ENCODE measurements at places on chromosomes 12 and 14.

DNA sequence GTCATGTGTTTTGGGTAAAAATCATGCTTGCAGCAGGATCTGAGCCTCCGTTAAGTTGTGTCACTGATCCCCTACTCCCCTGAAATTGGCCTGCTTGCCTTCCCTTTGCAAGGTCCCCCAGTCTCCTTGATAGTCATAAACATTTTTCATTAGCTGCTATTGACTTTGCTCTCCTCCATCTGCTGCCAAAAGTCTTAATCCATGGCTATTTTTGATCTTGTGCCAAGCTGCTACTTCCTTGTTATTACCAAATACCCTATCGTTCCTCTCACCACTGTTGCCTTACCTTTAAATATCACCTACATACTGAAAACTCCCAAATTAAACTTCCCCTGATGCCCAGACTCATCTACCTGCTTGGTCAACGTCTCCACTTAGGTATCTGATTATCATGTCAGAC lies 148.3 kb downstream of the PHLDA1 start:
- no peak for DNase-seq

GRCh38 chr14:66322564-66322963 lies 163.6 kb upstream of the CCDC196 start:
- DNase-seq = no peak

- DNase-seq = no peak
Observed at GRCh38 chr12:65566751-65567150, 257.5 kb upstream of the HMGA2 start.

DNA sequence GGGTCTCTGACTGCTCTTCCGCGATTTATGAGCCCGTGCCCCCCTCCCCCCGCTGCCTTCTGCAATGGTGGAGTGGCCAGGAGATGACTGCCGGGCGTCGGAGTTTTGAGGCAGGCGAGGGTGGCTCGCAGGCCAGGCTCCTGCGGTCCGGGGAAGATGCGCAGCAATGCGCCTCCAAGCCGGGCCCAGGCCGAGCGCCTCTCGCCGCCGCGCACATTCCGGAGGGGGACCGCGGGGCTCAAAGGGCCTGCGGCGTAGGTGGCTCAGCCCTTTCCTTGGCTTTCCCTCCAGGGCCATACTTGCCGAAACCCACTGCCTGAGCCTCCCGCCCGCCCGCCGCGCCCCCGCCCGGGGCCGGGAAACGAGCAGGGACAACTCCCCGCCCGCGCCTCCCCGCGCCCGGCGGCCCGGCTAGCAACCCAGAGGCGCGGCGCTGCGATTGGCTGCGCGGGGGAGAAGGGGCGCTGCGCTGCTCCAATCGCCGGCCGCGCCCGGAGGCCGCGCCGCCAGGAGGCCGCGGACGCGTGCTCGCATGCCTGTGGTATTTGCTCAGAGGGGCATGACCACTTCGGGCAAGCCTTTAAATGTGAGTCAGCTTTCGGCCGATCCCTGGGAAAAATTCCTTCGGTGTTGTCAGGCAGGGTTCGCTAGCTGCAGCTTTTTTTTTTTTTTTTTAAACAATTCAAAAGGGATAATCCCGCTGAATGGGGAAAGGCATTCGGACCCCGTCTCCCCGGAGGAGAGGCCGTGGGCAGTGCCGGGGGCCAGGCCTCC lies 157.9 kb upstream of the PARP11 start:
- peak; percentile 54 for DNase-seq

DNA sequence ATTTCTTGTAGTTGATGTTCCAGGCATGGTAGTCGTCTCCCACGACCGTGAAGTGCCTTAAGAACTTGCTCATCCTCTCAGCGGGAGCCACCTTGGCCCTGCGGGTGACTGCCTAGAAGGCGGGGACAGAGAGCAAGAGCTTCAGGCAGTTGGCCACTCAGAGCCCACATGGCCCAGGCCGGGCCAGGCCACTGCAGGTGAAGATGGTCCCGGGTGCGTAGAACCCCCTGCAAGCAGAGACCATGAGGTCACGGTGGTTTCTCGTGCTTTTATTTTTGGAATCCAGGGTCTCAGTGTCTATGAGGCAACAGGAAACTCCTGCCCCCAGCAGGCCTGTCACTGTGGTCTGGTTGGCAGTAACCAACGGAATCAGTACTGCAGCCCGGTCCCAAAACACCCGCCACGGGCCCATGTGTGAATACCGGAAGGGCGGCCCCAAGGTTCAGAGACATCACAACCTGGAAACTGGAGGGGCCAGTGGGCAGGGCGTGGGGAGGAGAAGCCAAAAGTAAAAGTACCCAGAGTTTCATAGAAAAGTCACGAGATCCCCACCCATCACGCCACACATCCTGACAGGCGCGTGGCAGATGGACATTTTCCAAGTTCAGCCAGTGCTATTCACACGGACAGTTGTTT lies 27.5 kb downstream of the HVCN1 start:
- DNase-seq = no peak

- DNase-seq = no peak
Observed at GRCh38 chr14:54483846-54484245, 4.9 kb downstream of the GMFB start.
